Left colon (tissue), 2 donors: ENCODE measurements at places on chromosomes 12 and 14. TPM values are rescaled to one million over a fixed set of nuclear protein-coding genes. Genes with fewer than 3 reads are reported as not detected.
A peak's percentile ranks its signal among the peaks of the same experiment; 100 is the strongest.

The ACVRL1 gene
- 214 TPM for total RNA-seq

The CCDC177 gene
- not detected for total RNA-seq

The TCL1B gene
- total RNA-seq, result not detected

The RNF212B gene
- total RNA-seq, result not detected

The ACRBP gene
- total RNA-seq, result 2.9 TPM

The OTX2 gene
- not detected for total RNA-seq

The PTPRB gene
- 27.6 TPM for total RNA-seq

The EID3 gene
- total RNA-seq, result 2.5 TPM

GRCh38 chr14:87966816-87967215 lies 26.2 kb downstream of the GALC start:
- no peak for DNase-seq

DNA sequence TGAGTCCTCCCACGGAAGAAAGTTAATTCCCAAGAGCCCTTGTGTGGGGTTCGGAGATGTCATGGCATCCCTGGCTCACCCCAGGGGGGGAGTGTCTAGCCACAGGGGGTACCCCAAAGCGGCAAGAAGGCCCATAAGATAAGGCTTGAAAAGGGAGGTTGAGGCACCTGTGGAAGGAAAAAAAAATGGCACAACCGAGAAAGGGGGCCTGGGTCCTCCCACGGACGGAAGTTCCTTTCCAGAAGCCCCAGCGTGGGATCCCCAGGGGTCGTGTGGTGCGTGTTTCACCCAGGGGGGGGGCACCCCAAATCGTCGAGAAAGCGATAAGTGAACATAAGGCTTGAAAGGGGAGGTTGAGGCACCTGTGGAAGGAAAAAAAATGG lies 266.7 kb downstream of the ALG10 start:
- DNase-seq, result no peak

GRCh38 chr12:124626971-124627411 lies 59.6 kb upstream of the NCOR2 start:
- DNase-seq, result peak; percentile 36

- no peak for DNase-seq
Observed at GRCh38 chr12:77835969-77836368, 5.3 kb downstream of the NAV3 start.

GRCh38 chr14:104913435-104913834 lies 11.2 kb upstream of the PLD4 start:
- no peak for DNase-seq

DNA sequence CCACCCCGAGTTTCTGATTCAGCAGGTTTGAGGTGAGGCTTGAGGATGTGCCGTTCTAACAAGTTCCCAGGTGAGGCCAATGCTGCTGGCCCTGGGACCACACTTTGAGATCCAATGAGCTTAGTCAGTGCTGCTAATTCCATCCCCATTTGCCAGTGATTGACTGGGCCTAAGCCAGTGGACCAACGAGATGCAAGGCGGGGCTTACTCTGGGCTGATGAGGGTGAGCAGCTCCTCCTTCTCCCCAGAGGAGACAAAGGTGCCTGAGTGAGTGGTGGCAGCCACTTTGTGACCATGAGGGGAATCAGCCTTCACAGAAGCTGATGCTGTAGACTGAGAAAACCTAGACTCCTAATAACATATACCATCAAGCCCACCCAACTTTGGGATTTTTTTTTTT lies 23.1 kb upstream of the HNF1A start:
- no peak for DNase-seq

DNA sequence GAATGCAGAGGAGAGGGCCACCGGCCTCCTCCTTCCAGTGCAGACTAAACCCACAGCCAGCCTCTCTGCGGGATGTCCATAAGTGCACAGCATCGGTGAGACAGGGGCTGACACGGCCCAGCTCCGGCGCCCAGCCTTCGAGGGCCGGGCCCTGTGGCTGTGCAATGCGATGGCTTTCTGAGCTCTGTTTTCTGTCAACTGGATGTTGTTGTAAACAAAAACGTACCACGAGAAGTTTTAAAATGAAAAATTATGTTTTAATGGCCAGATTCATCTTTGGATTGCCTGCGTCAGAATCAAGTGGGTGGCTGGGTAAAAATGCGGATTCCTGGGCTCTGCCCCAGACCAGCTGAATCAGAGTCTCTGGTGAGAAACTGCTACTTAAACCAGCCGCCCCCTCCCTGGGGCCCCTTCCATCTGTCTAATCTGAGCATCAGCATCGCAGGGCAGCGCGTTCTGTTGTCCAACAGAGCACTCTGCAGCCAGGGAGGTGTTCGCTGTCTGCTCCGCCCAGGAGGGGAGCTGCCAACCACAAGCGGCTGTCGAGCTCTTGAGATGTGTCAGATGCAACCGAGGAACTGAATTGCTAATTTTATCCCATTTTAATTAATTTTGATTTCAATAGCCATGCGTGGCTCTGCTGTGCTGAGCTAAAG lies 133.4 kb downstream of the RFLNA start:
- peak; percentile 66 for DNase-seq

DNA sequence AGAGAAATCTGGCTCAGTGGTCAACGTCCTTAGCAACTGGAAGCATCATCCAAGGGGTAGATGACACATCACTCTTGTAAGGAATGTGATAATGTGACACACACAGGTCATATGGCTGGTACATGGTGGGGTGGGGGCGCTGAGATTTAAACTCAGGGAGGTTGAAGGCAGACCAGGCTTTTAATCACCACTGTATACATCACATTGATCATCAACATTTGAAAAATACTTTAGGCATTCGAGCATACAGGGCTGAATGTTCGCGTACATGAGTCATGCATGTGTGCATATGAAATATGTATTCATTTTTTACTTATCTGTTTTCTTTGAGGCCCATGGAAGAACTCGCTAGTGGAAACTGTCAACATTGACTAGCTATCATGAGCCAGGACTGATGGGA lies 976.4 kb downstream of the VRK1 start:
- DNase-seq, result no peak

GRCh38 chr12:89353188-89353822 lies 1.0 kb upstream of the DUSP6 start:
- DNase-seq, result peak; percentile 76
